Fibroblast of the conjunctiva (primary cell): ENCODE measurements at places on chromosomes 4 and X.

- no peak for DNase-seq
Measured at GRCh38 chr4:52600275-52600674, 58.8 kb downstream of the USP46 start.

DNA sequence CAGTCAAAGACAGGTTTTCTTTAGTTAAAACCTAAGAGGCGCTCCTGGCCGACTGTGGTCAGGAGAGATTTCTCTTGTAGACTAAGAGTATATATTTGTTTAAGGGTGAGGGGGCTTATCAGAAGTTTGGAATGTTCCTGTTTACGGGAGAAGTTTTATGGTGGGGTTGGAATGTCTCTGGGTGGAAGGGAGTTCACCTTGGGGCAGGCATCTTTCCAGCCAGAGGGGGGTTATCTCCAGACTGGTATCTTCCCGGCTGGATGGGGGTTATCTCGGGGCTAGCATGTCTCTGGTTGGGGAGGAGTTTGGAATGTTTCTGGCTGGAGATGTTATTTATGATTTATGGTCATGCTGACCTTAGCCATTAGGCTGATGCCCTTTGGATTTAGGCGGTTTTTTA, 116.0 kb downstream of the COX7B2 start:
- DNase-seq: no peak

DNA sequence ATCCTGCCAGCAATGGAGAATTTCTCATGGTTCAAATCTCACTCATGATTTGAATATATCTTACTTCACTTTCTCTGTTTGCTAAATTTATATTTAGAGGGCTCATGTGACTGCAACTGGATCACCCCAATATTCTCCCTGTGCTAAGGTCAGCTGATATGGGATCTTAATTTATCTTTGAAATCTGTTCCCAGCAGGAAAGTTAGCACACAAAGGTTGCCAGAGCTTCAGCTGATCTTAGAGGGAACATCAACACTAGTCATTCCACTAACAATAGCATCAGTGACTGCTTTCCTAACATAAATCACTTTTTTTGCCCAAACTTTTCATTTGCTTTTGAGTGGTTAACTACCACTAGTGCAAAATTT, 1270.0 kb downstream of the ARAP2 start:
- DNase-seq: no peak

DNA sequence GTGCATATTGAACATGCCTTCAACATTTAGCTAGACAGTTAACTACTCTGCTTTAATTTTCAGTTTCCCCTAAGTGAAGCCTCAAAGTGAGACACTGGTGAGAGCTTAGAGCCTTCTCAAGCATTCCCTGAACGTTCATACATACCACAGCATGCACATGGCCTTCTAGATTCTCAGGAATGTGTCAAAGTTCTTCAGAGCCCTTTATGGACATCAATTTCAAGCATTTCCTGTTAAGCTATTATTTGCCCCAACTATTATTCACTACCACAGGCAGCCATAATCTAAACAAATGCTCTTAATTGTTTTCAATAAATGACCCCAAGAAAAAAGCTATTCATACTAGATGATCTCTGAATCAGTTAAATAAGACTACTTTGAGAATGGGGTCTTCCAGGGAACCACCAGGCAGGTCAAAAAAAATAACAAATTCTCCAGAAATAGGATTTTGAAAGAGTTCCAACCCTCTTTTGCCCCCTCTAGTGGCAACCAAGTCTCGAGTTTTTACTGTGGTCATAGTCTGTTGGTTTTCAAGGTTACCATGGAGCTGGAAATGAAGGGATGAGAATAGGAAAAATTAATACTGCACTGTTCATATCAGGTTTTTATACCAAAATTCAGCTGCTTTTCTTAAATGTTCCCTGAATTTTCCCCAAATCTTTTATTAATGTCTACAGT, 235.4 kb downstream of the RAB28 start:
- DNase-seq: no peak

DNA sequence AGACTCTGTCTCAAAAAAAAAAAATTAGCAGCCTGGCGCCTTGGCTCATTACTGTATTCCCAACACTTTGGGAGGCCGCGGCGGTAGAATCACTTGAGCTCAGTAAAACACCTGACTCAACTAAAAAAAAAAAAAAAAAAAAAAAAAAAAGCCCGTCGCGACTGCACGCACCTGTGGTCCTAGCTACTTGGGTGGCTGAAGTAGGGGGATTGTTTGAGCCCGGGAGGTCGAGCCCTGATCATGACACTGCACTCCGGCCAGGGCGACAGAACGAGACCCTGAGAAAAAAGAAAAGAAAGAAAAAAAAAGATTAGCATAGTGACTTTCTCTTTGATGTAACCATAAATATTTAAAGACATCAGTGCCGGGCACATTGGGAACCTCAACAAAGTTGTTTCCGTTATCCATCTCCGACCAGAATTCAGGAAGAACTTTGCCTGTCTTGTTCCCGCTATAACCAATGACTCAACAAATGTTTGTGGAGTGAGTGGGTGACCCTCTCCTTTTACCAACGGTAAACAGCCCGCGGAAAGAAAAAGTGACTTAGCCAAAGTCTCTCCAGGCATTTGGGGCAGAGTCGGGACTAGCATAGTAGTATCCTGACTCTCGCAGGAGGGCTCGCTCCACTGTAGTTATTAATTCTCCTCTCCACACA, 553 bp upstream of the MED28 start:
- DNase-seq: peak; percentile 23

- DNase-seq: no peak
Measured at GRCh38 chr4:28062562-28062961, 1201.9 kb downstream of the STIM2 start.

DNA sequence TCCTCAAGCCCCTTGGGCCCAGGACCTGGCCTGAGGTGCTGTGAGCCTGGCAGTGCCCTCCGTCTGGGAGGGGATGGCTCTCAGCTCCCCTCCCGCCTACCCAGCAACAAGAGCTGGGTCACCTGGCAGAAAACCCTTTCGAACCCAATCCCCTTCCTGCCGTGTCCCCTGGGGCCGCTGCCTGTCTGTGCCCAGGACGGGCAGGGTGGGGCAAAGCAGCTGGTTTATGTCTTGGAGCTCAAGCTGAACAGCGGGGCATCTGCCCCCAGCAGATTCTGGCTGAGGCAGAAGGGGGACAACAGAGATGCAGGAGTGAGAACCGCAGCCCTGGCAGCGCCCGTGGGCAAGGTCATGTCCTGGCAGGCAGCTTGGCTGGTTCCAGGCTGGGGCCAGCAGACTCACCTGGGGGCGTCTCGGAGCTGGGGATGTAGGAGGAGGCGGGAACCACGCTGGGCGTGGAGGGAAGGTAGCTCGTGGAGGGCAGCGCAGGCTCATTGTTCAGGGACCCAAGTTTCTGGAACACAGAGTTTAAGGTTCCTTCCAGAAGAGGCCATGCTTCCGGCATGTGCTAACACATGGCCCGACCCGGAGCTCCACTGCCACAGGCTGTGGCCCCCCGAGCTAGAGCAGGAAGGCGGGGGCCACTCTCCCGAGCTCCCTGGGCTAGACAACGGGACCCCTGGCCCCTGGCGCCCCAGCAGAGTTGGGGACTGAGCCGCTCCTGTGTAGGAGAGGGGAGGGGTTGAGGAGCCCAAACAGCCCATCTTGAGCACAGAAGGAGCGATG, 24.2 kb downstream of the NELFA start:
- no peak for DNase-seq

- DNase-seq: no peak
Measured at GRCh38 chr4:101345271-101345595, 2.1 kb downstream of the PPP3CA start.

- DNase-seq: no peak
Measured at GRCh38 chr4:184616633-184617551, 32.4 kb downstream of the CASP3 start.

GRCh38 chrX:68721546-68721945, 74.1 kb downstream of the STARD8 start:
- DNase-seq: no peak

GRCh38 chrX:132034648-132035047, 11.5 kb downstream of the STK26 start:
- DNase-seq: no peak

GRCh38 chr4:16231570-16232245, 5.4 kb upstream of the TAPT1 start:
- DNase-seq: no peak
